ENCODE measurements at places on chromosomes 16 and 17. TPM values are rescaled to one million over a fixed set of nuclear protein-coding genes. Genes with fewer than 3 reads are reported as not detected.

DNA sequence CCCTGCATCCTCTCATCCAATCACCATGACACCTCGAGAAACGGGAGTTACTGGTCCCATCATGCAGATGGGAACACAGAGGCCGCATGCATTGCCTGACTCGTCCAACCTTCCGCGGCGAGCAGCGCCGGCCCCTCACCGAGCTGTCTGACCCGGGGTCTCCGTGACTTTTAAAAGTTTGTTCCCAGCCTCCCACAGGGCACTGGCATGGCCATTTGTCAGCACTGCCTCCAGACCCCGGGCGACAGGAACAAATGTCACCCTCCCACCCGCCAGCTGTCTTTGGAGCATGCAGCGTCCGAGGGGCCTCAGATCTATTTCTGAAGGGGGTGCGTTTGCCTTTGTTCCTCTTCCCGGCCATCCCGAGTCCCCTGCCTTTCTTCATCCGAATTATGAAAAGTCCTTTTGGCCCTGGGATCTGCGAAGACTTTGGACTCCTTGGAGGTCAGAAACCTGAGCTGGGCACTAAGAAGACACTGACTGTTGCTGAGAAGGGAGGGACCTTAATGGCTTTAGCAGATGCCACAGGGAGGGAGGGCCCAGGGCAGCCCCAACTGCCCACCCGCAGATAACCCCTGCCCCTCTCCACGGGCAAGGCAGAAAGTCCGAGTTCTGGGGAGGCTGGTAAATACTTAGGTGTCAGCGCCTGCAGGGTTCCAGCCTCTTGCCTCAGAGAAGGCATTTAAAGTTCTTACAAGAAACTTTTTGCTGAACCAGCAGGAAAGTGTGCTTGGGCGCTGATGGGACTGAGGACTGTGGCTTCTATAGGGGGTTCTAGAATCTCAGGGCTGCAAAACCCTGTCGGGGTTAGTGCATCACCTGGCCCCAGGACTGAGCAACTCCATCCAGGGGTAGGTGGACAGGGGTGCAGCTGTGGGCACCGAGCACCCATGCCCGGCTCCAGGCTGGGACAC, 348.1 kb downstream of the FOXL1 start:
- no peak for DNase-seq
- H3K4me1 ChIP-seq: no peaks in the 10 kb centered on the region

DNA sequence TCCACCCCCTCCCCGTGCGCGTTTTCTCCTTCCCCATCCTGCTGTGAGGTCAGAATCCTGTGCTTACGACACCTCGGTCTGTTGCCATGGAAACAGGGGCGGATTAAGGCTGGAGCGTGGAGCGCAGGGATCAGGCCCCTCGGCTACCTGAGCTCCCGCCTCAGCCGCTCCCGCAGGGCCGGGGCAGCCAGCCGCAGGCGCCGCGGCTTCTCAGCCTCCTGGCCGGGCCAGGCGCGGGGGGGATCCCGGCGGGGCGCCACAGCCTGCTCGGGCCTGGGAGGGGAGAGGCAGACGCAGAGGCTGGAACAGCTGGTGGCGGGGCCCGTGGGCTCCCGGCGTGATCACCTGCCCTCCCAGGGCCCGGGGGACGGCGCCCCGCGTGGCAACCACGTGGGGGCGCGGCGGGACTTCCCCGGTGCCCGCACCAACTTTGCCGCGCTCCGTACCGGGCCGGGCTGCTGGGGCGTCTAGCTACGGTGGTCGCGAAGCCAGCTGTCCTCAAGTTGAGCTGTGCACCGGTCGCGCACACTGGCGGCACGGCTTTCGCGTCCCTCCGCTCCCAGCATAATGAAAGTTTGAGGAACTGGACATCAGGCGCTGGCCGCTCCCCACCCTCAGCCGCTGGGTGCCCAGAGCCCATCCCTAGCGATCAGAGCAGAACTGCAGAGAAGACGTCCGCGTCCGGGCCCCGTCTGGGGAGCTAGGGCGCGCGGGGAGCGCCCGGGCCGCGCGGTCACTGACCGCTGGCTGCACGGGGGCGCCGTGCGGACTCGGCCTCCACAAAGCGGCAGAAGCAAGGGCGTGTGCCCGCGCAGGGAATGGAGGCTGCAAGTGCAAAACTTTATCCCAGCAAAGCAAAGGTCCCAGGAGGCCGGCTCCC, 1.2 kb downstream of the RTN4RL1 start:
- DNase-seq: peak; percentile 34
- H3K27ac ChIP-seq: no peak overlapping the region
- H3K36me3 ChIP-seq: peaks cover 2% of the 10 kb centered on the region

- H3K4me1 ChIP-seq: no peaks in the 10 kb centered on the region
- DNase-seq: no peak
Measured at GRCh38 chr16:9238346-9238745, 146.9 kb downstream of the HAPSTR1 start.

DNA sequence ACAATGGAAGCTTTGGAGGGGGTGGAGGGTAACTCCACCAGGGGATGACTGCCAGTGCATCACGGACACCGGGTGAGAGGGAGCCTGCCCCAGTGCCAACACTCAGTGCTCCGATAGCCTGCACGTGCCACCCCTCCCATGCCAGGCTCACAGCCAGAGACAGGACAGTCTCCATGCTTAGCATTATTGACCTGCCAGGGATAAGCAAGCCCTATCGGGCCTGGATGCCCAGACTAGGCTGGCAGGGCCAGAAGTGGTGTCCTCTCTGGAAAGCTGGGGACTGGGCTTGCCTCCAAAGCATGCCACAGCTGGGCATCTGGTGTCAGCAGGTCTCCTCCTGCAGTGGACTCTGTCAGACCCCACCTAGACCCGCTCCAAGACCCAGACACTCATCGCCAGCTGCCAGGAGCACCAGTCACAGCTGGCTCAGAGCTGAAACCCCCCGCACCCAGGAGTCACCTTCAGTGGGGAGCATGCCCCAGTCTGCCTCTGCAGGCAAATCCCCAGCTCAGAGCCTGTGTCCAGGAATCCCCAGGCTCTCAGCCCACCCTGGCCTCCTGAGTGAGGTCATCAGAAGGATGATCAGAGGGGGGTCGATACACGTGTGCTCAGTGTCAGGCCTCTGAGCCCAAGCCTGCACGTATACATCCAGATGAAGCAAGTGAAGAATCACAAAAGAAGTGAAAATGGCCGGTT, 1.8 kb upstream of the RHBDF1 start:
- no peaks in the 10 kb centered on the region for H3K36me3 ChIP-seq
- DNase-seq: no peak
- H3K4me1 ChIP-seq: peaks cover 26% of the 10 kb centered on the region
- H3K27ac ChIP-seq: no peak overlapping the region
- H3K27me3 ChIP-seq: peaks cover 33% of the 10 kb centered on the region

DNA sequence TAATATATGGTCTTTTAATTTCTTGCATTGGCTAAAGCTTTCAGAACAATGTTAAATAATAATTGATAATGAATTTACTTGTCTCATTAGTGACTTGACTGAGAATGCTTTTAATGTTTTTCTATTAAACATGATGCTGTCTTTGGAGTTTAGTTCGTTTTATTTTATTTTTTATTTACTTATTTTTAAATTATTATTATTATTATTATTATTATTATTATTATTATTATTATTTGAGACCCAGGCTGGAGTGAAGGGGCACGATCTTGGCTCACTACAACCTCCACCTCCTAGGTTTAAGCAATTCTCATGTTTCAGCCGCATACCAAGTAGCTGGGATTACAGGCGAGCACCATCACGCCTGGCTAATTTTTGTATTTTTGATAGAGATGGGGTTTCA, 4.4 kb downstream of the OR3A3 start:
- peaks cover 11% of the 10 kb centered on the region for H3K27me3 ChIP-seq
- no peak overlapping the region for H3K27ac ChIP-seq
- DNase-seq: no peak
- no peak overlapping the region for H3K4me3 ChIP-seq
- no peaks in the 10 kb centered on the region for H3K36me3 ChIP-seq

GRCh38 chr17:28335959-28336871, 654 bp downstream of the TNFAIP1 start:
- H3K4me3 ChIP-seq: peak overlapping the region; percentile 96
- DNase-seq: peak; percentile 31
- peak overlapping the region; percentile 95 for H3K27ac ChIP-seq
- peaks cover 31% of the 10 kb centered on the region for H3K4me1 ChIP-seq
- H3K36me3 ChIP-seq: peaks cover 7% of the 10 kb centered on the region

- peaks cover 27% of the 10 kb centered on the region for H3K36me3 ChIP-seq
- DNase-seq: no peak
- H3K27ac ChIP-seq: peak overlapping the region; percentile 70
- no peaks in the 10 kb centered on the region for H3K27me3 ChIP-seq
Measured at GRCh38 chr16:3797904-3798811, 80.8 kb upstream of the TRAP1 start.

DNA sequence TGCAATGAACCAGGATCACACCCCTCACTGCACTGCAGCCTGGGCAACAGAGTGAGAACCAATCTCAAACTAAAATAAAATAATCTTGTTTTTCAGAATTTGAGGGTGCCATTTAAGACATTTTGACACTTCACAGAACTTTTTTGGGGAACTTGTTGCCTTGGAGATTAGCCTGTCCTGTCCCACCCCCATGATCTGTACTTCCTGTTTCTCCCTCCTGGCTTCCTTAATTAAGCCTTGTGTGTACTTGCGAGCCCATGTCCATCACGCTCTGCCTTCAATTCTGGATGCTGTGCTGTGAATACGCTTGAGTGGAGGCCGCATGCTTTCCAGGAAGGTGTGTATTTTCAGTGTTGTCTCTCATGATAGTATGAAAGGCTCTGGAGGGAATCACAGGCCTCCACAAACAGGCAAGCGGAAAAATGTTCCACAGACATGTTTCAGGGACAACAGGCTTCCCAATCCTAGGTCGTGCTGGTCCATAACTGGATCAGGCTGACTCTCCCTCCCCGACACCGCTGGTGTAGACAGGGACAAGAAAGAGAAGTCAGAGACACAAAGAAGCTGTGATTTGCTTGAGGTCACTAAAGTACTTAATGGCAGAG, 56.9 kb downstream of the NOS2 start:
- no peak overlapping the region for H3K4me3 ChIP-seq
- no peaks in the 10 kb centered on the region for H3K4me1 ChIP-seq
- no peak for DNase-seq
- no peaks in the 10 kb centered on the region for H3K36me3 ChIP-seq
- no peak overlapping the region for H3K27ac ChIP-seq

DNA sequence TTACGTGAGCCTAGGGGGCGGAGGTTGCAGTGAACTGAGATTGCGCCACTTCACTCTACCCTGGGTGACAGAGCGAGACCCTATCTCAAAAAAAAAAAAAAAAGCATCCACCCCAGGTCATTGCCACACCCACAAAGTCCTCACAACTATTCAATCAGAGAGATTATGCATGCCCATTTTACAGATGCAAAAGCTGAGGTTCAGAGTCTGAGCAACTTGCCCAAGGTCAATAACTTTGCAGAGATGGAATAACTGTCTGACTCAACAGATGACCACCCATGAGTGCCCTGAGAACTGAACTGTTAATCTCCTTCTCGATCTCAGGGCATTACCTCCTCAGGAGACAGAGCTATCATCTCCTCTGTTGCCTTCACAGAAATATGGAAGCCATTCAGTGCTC, 5.5 kb upstream of the TMEM114 start:
- no peak overlapping the region for H3K4me3 ChIP-seq
- no peak overlapping the region for H3K27ac ChIP-seq
- H3K36me3 ChIP-seq: no peaks in the 10 kb centered on the region
- H3K4me1 ChIP-seq: no peaks in the 10 kb centered on the region
- H3K27me3 ChIP-seq: no peaks in the 10 kb centered on the region
- no peak for DNase-seq

- H3K36me3 ChIP-seq: no peaks in the 10 kb centered on the region
- no peaks in the 10 kb centered on the region for H3K27me3 ChIP-seq
- no peak overlapping the region for H3K4me3 ChIP-seq
- no peak for DNase-seq
Measured at GRCh38 chr16:86357303-86357702, 153.0 kb upstream of the FOXF1 start.

GRCh38 chr17:77778636-77779489, 179.6 kb upstream of the TNRC6C start:
- H3K36me3 ChIP-seq: no peaks in the 10 kb centered on the region
- H3K27me3 ChIP-seq: no peaks in the 10 kb centered on the region
- H3K4me3 ChIP-seq: no peak overlapping the region
- no peak overlapping the region for H3K27ac ChIP-seq
- DNase-seq: no peak

PRAC1 gene
- total RNA-seq: not detected

MYH3 gene
- 2.3 TPM for total RNA-seq

SIRT7 gene
- 63.4 TPM for total RNA-seq

NEUROD2 gene
- not detected for total RNA-seq

IL17C gene
- not detected for total RNA-seq

LPO gene
- not detected for total RNA-seq

SDK2 gene
- total RNA-seq: 20.0 TPM

GINS3 gene
- 16.3 TPM for total RNA-seq

LGALS9B gene
- total RNA-seq: 0.45 TPM

CA5A gene
- total RNA-seq: not detected

CDRT4 gene
- 6.1 TPM for total RNA-seq

KRT27 gene
- not detected for total RNA-seq

Data from activated CD8-positive, alpha-beta T cell treated with anti-CD3 and anti-CD28 coated beads, Interleukin-2, amount 10 ng/mL, durations not matched to agents 7 days and 5 days (primary cell).